ENCODE measurements at places on chromosomes 11 and 22.

DNA sequence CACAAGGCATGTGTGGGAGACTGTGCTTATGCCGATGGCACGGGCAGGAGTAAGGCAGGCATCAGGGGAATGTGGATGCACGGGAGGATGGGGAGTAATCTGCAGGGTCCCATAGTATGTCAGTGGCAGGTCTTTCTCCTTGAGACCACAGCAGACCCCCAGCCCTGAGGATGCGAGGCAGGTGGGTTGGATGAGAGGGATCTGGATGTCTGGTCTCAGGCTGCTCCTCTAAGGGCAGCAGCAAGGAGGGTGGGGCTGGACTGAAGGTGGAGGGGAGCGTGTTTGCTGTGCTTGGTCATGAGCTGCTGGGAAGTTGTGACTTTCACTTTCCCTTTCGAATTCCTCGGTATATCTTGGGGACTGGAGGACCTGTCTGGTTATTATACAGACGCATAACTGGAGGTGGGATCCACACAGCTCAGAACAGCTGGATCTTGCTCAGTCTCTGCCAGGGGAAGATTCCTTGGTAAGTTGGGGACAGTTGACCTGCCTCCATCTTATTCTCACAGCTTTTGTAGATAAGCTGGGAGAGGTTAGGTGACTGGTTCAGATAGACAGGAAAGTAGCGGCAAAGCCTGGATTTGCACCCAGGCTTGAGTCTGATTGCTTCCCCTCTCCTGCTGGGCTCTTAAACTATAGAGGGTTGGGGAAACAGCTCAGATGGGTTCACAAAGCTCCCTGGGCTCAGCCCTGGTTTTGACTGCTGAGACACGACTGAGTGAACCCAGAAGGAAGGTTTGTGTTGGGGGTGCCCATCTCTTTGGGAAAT lies at the start of gene APOL1:
APOL1 (plus strand) TSS at position 380 of the 769 bp plus-strand sequence. CDS start 1,823 bp downstream, outside the sequence.
- no peak for DNase-seq

DNA sequence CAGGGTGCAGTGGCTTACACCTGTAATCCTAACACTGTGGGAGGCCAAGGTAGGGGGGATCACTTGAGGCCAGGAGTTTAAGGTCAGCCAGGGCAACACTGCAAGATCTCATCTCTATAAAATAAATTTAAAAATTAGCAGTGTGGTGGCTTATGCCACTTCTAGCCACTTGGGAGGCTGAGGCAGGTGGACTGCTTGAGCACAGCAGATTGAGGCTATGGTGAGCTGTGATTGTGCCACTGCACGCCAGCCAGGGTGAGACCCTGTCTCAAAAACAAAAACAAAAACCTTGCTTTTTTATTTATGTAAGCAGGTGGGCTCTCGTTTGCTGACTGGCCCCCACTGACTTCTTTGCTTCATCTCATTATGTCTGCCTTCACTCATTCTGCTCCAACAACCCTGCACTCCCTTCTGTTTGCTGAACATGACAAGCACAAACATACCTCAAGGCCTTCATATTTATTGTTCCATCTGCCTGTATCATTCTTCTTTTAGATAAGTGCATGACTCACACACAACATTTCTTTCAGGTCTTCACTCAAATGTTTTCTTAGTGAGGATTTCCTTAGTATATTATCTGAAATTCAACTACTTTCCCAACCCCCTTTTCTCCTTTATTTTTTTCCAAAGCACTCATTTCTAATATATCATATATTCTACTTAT lies 32.4 kb upstream of the CLNS1A start:
- no peak for DNase-seq

- DNase-seq, result no peak
Observed at GRCh38 chr11:117314840-117315239, 1.2 kb downstream of the BACE1 start.

- no peak for DNase-seq
Observed at GRCh38 chr11:65595131-65595530, 469 bp downstream of the KCNK7 start.

GRCh38 chr11:112650527-112650926 lies 310.7 kb upstream of the NCAM1 start:
- no peak for DNase-seq

DNA sequence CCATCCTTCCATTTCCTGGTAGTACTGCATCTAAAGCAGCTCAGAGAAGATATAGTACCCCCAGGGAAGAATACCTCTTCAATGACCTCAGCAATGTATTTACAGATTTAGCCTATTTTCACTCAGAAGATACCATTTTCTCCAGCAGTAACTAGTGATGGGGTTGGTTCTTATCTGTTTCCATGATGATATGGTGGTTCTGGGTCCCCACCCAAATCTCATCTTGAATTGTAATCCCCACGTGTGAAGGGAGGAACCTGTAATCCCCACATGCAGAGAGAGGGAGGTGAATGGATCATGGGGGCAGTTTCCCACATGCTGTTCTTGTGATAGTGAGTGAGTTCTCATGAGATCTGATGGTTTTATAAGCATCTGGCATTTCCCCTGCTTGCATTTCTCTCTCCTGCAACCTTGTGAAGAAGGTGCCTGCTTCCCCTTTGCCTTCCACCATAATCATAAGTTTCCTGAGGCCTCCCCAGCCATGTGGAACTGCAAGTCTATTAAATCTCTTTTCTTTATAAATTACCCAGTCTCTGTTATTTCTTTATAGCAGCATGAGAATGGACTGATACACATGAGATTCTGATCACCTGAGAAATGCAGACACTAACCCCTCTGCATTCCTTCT lies 139.2 kb downstream of the CCDC81 start:
- DNase-seq, result no peak

DNA sequence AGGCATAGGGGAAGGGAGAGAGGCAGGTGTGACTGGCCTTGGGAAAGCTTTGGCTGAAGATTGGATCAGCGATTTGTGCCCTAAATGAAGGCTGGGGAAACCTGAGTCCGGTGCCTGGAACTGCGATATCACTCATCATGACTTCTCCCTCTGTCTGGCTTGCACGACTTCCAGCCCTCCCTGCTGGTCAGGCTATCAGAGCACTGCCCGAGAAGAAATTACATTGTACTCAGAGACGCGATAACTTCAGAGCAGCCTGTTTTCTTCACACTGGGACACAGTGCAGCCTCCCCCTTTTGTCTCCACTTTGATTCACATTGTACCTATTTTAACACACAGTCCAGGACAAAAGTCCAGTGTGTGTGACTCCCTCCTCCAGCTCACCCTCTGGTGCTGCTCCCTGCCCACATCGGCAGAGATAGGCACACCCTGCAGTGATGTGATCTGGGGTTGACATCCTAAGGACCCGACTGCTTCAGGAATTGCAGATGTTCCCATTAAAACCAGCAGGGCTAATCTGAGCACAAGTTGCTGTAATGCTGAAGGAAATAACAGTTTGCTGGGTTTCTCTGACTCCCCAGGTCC lies 62.1 kb upstream of the CADM1 start:
- DNase-seq, result no peak

- DNase-seq, result no peak
Observed at GRCh38 chr11:111413849-111414248, 34.8 kb upstream of the POU2AF1 start.

GRCh38 chr22:20940186-20940651 lies 23.0 kb downstream of the CRKL start:
- no peak for DNase-seq

DNA sequence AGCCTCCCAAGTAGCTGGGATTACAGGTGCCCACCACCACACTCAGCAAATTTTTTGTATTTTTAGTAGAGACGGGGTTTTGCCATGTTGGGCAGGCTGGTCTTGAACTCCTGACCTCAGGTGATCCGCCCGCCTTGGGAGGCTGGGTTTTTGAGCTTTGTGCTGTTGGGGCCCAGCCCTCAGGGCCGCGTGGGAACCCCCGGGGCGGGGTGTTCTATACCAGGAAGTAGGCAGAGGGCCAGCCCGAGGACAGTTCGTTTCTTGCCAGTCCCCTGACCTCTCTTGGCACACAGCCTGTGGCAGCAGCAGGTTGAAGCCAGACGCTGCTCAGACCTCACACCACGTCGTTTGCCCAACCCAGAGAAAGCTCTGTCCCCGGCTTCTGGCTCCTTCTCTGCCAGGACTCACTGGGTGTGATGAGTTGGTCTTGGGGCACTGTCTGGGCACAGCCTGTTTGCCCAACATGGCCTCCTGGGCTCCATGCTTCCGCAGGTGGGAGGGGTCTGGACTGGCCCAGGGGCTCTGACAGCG lies 24.9 kb upstream of the CHKA start:
- DNase-seq, result no peak

GRCh38 chr11:33772870-33773269 lies 1.4 kb downstream of the FBXO3 start:
- no peak for DNase-seq

- DNase-seq, result peak; percentile 54
Observed at GRCh38 chr11:75582895-75583717, 21.1 kb downstream of the SERPINH1 start.

GRCh38 chr22:27107386-27107785 lies 450.0 kb downstream of the MIAT start:
- DNase-seq, result no peak

DNA sequence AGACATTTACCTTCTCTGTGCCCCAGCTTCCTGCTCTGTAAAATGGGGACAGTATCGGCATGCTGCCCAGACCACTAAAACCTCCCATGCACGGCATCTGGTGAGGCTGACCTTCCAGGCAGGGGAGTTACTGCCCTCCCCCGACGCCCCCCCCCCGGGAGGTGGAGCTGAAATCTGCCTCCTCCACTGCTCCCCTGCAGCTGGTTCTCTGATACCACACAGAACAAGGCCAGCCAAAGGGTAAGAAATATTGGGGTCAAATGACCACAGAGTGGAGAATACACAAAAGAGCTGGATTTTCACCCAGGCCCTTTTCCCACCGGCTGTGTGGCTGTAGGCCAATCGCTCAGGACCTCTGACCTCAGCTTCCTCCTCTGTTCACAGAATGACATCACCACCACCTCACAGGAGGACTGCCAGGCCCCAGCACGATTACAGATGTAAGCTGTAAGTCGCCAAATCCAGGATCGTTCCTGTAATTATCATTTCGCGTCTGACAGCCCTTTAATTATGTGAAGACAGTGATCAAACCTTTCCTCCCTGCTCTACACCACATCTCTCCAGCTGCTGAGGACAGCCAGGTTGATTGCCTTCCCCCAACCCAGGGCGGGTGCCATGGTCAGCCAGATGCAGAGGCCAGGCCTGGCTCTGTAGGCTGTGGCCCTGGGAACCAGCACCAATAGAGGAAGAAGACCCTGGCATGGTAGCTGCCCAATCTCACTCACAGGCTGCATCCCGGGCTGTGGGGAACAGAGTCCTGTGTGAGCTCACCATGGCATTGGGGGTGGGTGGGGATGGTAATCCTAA lies 35.7 kb upstream of the KLHL35 start:
- no peak for DNase-seq

- no peak for DNase-seq
Observed at GRCh38 chr11:22792497-22792896, 37.1 kb downstream of the SVIP start.

Data from activated CD4-positive, CD25-positive, alpha-beta regulatory T cell (primary cell).